ENCODE measurements at places on chromosomes 3 and 15.

DNA sequence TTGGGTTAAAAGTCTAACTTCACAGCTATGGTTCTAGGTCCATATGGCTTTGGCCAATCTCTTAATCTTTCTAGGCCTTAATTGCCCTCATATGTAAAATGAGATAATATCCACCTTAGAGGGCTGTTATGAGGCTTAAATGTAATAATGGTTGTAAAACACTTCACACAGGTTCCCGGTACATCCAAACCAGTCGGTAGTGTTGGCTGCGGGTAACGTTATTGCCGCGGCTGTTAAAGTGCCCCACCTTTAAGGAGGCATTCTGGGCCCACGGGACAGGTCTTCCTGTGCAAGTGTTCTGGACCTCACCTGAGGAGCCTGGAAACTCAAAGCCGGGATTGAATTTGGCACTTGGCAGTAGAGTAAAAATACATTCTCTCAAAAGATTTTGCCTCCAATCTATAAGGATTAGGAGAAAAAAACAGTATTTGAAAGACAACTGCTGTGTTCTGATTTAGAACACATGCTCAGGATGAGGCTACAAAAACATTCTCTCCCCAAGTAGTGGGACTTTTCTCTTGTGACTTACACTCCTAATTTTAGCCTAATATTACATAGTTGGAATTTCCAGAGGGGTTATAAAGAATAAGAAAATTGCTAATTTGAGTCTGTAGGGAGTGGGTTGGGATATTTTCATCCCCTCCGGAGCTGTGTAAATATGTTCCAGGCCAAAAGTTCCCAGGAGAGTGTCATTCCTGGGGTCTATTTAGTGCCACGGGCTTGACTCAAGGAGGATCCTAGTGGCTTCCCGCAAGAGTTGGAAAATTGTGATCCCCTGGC lies 44.9 kb upstream of the TSEN2 start:
- no peak for DNase-seq

- DNase-seq, result no peak
These were observed 25.0 kb downstream of the SIDT1 start for GRCh38 chr3:113557374-113557773.

DNA sequence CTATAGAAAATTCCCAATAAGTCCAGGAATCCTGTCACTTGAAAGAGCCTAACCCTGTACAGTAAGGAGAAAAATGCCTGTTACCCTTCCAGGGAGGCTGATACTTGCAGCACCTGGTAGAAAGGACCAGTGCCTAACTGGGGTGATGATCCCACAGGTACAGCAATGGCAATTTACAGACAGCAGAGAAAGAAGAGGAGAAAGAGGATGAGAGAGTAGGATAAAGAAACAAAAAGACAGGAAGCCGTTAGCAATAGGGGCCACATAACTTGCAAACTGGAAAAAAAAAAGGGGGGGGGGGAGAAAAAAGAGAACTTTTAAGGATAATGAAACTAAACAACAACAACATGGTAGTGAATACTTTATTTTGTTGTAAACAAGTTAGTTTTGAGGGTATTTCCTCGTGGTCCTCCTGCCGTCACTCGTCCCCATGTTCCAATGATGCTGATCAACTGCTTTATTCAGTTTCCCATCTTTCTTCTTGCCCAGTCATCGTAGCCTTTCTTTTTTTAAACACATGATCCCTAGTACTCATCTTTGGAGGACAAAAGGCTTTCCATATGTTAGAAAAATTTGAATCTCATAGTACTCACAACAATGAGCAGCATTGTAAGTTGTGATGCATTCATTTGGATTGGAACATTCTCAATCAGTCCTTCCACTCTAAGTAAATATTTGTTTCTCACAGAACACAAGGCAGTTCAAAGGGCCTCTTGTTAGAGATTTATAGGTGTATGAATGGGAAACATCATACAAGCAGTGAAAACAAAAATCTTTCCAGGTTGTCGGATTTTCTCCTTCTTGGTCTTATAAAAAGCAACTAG lies 8.6 kb downstream of the TM4SF1 start:
- DNase-seq, result no peak

DNA sequence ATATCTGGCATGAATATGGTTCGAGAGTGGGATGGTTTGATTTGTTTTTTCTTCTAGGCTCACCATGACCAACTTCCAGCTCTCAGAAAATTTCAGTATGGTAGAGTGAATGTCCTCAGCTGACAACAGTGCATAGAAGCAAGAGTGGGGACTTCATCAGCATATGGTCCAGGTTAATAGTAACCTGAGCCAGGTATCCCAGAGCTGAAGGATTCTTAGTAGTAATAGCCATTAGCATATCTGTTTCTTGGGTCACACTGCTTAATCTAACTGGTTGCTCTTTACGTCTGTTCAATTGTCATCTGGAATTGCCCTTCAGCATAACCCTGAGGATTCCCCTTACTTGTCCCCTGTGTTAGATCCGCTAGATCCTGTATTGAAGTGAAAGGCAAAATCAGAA lies 151.8 kb downstream of the GMNC start:
- DNase-seq, result no peak

DNA sequence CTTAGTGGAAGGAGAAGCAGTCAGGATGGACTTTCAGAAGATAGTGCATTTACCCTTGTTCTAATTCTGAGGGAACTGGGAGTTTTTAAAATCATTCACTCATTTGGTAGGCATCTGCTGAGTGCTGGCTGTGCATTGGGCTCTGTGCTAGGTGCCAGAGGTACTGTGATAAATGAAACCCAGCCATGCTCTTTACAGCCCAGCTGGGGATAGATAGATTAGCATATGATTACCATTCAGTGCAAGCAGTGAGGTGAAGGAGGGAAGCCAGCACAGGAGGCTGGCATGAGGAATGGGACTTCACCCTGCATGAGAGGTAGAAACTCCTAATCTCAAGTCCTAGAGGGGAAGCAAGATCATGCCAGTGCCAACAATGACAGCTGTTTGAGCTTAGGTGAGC lies 361.9 kb upstream of the TRIM42 start:
- no peak for DNase-seq

GRCh38 chr3:49747792-49748480 lies 24.2 kb upstream of the GMPPB start:
- no peak for DNase-seq

DNA sequence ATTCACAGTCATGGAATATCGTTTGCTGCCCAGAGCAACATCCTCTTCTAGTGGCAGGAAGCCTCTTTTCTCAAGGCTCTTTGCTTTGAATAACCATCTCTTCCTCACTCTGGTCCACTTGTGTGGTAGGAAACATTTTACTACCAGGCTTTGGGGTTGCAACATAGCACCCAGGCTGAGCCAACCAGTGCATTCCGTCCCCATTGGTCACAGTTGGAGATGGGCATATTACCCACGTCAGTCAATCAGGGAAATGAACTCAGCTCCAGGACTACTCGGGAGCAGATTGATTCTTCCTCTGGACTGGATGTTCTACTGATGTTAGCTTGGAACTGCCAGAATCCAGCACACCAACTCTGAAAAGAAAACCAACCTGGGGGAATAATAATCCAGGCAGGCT lies 4.2 kb upstream of the PEX5L start:
- DNase-seq, result no peak

GRCh38 chr3:129525341-129525968 lies 3.0 kb upstream of the RHO start:
- DNase-seq, result no peak

Measured in retina (tissue), 1 donor.